ENCODE measurements at places on chromosomes 7 and 10.

GRCh38 chr10:62652564-62652963 is 152.0 kb upstream of the ADO start:
- no peak for DNase-seq

- DNase-seq, result no peak
Measured at GRCh38 chr10:90028312-90028711, 326.9 kb downstream of the KIF20B start.

- no peak for DNase-seq
Measured at GRCh38 chr7:142357953-142358520, 100.2 kb upstream of the PRSS58 start.

DNA sequence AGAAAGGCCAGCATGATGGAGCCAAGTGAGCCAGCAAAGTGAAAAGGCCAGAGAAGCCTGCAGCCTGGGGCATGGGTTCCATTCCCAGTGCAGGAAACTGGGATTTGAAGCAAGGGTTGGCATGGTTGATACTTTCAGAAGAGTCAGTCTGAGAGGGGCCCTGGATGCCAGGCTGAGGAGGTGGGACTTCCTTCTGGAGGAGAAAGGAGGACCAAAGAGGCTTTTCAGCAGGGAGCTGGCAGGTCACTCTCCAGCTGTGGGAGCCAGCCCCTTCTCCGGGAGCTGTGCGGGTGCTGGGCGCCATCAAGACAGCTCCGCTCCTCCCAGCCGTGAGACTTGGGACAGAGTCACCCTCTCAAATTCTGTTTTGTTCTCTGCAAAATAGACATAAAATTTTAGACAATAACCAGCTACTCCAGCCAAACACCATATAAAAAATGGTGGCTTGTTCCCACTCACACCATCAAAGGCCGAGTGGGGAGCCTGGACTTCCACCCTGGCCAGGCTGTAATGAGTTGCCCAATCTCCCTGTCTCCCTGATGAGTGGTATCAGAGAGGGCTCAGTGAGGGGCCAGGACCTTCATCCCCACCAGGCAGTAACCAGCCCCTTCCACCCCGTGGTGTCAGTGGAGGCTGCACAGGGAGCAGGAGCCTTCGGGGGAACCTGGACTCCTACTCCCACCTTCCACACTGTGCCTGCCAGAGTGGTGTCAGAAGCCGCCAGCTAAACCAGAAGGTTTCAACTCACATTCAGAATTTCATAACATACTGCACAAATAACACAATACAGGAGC is 133.6 kb upstream of the RET start:
- DNase-seq, result no peak

- no peak for DNase-seq
Measured at GRCh38 chr7:89133819-89134218, 338.3 kb upstream of the TEX47 start.

GRCh38 chr10:117980216-117980615 is 66.5 kb downstream of the RAB11FIP2 start:
- DNase-seq, result no peak

DNA sequence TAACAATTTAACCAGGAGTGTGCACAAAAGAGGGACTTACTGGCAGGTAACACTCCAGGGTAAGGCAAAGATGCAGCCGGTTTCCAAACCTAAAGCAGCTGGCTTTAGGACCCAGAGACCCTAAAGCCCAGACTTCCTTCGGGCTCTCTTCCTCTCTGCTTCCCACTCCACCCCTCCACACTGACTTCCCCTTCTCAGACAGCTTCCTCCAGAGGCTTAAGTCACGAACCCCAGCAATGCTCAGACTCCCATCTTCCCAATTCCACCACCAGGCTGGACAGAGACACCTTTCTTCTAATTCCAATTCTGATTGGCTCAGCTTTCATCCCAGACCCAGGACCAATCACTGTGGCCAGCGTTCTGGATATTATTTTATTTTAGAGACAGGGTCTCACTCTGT is 24.8 kb downstream of the STYXL1 start:
- DNase-seq, result no peak

DNA sequence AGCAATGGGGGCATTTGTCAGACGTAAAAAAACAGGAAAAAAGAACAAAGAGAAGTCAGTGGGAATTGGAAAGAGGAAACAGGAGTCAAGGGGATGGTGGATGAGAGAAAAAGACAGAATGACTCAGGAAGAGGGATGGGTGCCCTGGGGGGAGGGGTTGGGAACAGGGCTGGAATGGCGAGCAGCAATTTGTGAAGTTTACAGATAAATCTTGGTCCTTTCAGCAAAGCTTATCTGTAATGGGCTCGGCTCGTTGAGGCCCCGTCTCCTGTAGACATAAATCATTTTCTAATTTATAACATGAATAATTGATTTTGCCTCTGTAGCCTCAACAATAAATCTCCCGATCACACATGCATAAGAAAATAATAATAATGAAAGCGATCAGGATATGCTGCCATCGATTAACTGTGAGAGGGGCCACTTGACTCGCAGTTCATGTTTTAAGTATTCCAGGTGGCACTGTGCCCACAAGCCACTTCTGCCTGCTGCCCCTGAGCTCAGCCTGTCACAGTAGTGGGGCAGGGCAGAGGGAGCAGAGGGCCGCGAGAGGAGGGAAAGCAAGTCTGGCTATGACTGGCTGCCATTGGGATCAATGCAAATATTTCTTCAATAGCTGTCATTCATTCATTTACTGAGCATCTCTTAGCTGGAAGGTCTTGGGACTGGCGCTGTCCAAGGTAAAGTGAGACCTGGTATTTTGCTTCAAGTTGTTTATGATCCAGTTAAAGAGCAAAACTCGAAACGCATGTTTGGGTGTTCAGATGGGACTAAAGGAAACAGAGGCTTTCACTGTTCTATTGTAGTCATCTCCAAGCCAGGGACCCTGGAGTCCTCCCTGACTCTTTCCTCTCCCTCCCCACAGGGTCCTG is 47.4 kb upstream of the R3HCC1L start:
- DNase-seq, result no peak

GRCh38 chr7:96402913-96403312 is 81.0 kb upstream of the SLC25A13 start:
- DNase-seq, result no peak

DNA sequence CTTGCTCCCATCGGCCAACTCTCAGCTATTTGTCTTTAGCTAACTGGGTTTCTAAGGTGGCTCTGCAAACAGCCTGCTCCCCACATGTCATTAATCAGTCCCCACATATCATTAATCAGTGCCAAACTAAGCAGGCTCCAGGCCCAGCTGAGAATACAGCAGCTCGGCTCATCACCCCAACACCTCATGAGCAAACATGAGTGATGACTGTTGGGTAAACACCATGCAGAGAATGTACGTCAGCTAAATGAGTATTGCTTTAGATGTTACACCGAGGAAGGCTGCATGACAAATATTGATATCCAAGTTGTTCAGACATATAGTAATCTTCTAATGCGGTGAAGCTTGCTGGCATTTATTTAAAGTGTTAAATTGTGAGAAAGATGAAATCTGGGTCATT is 187.5 kb upstream of the AOAH start:
- DNase-seq, result no peak

DNA sequence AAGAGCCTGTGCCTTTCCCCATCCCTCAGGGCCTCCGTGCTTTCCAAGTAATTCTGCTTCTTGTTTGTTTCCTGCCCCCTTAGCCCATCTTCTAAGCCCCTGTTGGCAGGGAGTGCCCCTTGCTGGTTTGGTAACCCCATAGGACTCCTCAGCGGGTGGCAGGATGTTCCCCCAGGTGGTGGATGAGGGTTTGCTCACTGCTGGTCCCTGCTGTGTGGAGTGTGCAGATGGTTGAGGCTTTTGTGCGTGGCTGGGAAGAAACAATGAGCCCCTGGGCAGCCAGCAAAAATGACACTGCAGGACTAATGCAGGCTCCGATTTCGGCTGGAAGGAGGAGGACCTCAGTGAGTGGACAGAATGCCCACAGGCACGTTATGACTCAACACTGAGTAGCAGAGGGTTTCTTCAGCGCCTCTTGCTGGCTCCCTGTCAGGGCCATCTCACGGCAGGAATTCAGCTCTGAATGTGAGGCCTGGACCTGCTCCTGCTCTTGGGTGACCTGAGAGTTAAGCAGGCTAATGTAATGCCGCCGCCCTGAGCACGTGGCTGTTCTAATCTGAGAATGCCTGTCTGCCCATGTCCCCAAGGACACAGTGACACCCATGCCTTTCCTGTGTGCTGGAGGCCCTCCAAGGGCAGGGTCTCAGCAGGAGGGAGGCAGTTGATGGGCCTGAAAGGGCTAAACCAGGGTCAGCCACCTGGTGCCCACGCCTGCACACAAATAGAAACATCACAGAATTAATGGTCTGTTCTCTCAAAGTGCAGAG is 16.6 kb downstream of the BAG3 start:
- no peak for DNase-seq

DNA sequence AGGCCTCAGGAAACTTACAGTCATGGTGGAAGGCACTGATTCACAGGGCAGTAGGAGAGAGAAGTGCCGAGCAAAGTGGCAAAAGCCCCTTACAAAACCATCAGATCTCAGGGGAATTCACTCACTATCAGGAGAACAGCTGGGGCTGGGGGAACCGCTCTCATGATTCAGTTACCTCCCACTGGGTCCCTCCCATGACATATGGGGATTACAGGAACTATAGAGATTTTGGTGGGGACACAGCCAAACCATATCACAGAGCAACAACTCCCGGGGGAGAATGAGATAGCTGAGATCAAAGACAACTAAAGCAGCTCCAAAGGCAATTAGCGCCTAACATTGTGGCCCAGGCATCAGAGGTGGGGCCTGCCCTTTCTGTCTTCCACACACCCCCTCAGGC is 85.4 kb upstream of the VOPP1 start:
- no peak for DNase-seq

DNA sequence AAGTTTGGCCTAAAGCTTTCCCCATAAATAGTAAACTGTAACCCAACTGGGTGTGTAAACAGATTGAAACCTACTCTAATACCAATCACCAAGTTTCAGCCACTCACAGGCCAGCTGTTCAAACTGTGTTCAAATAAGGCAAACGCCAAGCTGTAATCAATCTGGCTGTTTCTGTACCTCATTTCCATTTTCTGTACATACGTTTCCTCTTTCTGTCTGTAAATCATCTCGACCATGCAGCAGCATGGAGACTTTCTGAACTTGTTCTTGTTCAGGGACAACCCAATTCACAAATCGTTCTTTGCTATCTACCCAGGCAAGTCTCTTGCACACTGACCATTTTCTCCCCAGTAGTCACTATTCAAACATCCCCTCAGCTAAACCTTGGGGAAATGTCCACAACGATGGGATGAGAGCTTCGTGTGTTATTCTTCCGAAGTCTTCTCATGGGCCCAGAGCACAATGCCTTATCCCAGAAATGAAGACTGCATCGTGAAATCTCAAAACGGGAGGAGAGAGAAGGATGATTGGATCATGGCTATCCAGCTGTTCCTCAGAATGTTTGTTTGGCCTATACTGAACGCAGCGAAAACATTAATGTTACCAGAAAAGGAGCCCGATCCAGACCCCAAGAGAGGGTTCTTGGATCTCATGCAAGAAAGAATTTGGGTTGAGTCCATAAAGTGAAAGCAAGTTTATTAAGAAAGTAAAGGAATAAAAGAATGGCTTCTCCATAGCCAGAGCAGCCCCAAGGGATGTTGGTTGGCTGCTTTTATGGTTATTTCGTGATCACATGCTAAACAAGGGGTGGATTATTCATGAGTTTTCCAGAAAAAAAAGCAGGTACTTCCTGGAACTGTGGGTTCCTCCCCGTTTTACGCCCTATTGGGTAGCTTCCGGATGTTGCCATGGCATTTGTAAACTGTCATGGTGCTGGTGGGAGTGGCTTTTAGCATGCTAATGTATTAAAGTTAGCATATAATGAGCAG is 86.2 kb downstream of the SLC16A9 start:
- DNase-seq, result no peak

DNA sequence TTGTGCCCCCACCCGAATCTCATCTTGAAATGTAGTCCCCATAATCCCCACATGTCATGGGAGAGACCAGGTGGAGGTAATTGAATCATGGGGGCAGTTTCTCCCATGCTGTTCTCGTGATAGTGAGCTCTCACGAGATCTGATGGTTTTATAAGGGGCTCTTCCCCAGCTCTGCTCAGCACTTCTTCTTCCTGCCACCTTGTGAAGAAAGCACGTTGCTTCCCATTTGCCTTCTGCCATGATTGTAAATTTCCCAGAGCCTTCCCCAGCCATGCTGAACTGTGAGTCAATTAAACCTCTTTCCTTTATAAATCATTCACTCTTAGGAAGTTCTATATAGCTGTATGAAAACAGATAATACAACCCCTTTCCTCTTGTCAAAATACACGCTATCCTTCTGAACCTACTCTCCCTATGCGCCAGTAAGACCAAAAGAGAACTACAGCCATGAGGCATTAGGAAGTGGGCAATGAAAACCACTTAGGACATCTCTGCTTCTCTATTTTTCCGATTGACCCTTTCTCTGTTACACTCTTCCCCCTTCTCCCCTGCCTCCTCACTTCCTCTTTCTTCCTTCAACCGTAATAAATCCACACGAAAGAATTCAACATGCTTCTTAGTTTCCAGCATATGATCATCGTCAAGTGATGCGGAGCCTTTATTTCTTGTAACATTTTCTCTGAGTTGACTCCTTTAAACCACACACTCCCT is 101.2 kb upstream of the WDR11 start:
- no peak for DNase-seq

- no peak for DNase-seq
Measured at GRCh38 chr10:22427890-22428571, 82.7 kb downstream of the SPAG6 start.

DNA sequence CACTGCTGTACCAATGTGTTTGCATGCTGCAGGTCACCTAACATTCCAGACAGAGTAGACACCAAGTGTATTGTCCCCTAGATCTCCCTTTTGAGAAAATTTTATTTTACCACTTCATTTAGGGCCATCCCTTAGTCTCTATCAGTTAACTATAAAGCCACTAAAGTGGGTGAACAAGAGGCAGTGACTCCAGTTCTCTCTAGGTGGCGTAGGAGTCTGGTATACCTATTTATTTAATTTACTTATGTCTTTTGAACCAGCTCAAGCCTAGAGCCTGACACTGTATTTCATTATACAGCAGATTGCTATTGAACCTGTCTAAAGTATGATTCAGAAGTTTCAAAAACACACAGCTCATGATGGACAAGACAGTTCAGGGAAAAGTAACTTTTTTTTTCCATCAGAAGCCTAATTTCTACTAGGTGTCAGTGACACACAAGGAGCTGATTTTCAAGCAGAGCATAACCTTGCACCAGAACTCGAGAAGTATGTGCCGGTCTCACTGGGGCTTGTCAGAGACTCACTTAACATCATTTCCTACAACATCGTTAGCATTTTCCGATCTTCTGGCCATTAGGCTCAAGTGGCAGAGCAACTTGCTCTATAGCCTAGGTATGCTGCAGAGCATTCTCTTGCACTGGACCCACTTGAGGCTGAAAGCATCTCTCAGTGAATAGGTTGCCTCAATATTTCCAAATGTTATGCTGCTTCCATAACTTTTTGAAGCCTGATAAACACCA is 175.4 kb downstream of the CDC14C start:
- no peak for DNase-seq
